ENCODE measurements at places on chromosomes 5 and 9. TPM values are rescaled to one million over a fixed set of nuclear protein-coding genes. Genes with fewer than 3 reads are reported as not detected.

The PSD2 gene
- not detected for total RNA-seq

The PRPF4 gene
- 23.7 TPM for total RNA-seq

The IRGM gene
- total RNA-seq: not detected

The SOX30 gene
- total RNA-seq: 0.09 TPM

The URM1 gene
- 40.2 TPM for total RNA-seq

The FRMPD1 gene
- not detected for total RNA-seq

The LHX3 gene
- not detected for total RNA-seq

The SLC34A3 gene
- 0.34 TPM for total RNA-seq

The IFNA21 gene
- not detected for total RNA-seq

The GRIN1 gene
- 0.54 TPM for total RNA-seq

The LTC4S gene
- 4.9 TPM for total RNA-seq

The SCGB3A2 gene
- total RNA-seq: not detected

The MAP1B gene
- 21.5 TPM for total RNA-seq

The PCDHB10 gene
- total RNA-seq: 1.2 TPM

The GPX3 gene
- total RNA-seq: not detected

The PCDHA2 gene
- total RNA-seq: 0.19 TPM

The PKD2L2 gene
- total RNA-seq: not detected

The SLC6A3 gene
- not detected for total RNA-seq

The GAS1 gene
- total RNA-seq: 0.22 TPM

The SH3PXD2B gene
- total RNA-seq: 25.6 TPM

The NFIB gene
- 75.8 TPM for total RNA-seq

The DNAJB5 gene
- 3.1 TPM for total RNA-seq

The GFPT2 gene
- total RNA-seq: 0.12 TPM

Data from Calu3 (cell line).